ENCODE measurements at places on chromosomes 4 and X. TPM values are rescaled to one million over a fixed set of nuclear protein-coding genes. Genes with fewer than 3 reads are reported as not detected.

GRCh38 chrX:46381630-46382029, 163.6 kb downstream of the ZNF674 start:
- no peak for DNase-seq

DNA sequence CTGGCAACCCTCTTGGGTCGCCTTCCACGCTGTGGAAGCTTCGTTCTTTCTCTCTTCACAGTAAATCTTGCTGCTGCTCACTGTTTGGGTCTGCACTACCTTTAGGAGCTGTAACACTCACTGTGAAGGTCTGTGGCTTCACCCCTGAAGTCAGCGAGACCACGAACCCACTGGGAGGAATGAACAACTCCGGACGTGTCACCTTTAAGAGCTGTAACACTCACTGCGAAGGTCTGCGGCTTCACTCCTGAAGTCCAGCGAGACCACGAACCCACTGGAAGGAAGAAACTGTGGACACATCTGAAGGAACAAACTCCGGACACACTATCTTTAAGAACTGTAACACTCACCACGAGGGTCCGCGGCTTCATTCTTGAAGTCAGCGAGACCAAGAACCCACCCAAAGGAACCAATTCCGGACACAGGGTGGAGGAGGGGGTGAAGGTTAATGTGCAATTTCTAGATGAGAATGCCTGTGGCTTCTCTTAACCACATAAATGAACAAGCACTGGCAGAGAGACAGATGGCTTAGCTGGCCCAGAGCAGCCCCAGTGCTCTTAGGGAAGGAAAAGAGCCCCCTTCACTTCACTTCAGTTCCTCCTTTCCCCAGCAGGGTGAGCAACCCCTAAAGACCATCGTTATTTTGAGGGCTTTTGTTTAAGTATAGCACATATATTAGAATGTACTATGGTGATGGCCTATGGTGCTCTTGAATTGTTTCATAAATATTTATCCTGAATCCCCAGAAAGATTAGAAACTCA, 73.0 kb downstream of the LUZP4 start:
- DNase-seq = no peak

- no peak for DNase-seq
Observed at GRCh38 chr4:30821859-30822612, 101.9 kb downstream of the PCDH7 start.

DNA sequence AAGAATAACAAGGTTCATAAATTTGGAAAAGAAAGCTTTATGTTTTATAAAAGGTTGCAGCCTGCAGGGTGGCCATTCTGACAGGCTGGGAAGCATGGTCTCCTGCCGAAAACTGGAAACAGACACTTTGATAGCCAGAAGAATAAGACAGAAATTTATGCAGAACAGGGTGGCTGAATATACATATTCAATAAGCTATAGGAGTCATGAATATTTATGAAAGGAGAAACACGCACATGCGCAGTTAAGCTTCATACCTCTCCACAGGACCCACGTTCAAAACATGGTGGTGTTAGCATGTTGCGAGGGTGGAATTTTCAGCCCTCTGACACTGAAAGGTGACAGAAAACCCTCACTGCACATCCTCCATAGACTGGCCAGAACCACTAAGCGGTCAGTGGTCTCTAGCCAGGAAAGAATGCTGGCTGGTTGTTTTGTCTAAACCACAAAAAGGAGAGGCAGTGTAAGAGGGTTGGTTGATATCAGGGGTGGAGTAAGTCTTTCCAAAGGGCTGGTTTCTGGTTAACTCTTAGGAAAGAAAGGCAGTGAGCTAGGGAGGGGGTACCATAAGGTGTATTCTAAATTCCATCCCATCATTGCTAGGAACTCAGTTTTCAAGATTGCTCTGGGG, 58.2 kb downstream of the ANXA10 start:
- no peak for DNase-seq

GRCh38 chr4:2427383-2428334, 8.9 kb downstream of the CFAP99 start:
- DNase-seq = no peak

GRCh38 chr4:185774845-185775680, 36.9 kb downstream of the SORBS2 start:
- no peak for DNase-seq

DNA sequence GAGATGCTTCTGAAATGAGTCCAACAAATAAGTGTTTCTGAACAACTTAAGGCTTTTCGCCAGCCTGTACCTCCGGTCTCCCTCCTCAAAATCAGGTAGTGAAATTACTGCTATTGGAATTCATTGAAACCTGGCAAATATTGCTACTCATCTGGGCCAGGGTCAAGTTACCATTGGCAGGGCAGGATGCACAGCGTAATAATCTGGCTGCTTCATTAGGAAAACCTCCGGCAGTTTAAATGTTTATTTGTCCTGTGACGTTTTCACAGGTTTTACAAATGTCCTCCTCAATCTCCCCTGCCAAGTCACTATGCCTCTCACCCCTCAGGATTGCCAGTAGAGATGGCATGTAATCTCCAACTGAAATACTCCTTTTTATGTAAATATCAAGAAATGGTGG, 92.6 kb upstream of the KDR start:
- DNase-seq = no peak

GRCh38 chr4:131388277-131388676, 1760.8 kb upstream of the PCDH10 start:
- DNase-seq = no peak

GRCh38 chr4:102234243-102234838, 110.9 kb downstream of the SLC39A8 start:
- DNase-seq = no peak

- DNase-seq = no peak
Observed at GRCh38 chr4:81130569-81130968, 84.5 kb downstream of the PRKG2 start.

- DNase-seq = no peak
Observed at GRCh38 chr4:154741922-154742850, 1.6 kb upstream of the LRAT start.

GRCh38 chrX:13716905-13717304, 17.5 kb downstream of the TRAPPC2 start:
- no peak for DNase-seq

DNA sequence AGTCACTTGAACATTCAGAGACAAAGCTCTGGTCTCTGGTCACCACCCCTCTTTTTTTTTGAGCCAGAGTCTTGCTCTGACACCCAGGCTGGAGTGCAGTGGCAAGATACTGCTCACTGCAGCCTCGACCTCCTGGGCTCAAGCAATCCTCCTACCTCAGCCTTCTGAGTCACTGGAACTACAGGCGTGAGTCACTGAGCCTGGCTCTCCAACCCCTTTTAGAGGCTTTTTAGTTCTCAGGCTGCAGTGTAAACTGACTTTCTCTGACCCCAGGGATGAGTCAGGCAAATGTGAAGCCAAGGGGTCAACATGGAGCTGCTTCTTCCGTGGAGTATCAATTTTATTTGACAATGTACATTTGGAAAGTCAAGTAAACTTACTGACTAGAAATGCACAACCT, 229.2 kb downstream of the PTTG2 start:
- no peak for DNase-seq

- no peak for DNase-seq
Observed at GRCh38 chr4:59200992-59201391, 1999.1 kb upstream of the ADGRL3 start.

DNA sequence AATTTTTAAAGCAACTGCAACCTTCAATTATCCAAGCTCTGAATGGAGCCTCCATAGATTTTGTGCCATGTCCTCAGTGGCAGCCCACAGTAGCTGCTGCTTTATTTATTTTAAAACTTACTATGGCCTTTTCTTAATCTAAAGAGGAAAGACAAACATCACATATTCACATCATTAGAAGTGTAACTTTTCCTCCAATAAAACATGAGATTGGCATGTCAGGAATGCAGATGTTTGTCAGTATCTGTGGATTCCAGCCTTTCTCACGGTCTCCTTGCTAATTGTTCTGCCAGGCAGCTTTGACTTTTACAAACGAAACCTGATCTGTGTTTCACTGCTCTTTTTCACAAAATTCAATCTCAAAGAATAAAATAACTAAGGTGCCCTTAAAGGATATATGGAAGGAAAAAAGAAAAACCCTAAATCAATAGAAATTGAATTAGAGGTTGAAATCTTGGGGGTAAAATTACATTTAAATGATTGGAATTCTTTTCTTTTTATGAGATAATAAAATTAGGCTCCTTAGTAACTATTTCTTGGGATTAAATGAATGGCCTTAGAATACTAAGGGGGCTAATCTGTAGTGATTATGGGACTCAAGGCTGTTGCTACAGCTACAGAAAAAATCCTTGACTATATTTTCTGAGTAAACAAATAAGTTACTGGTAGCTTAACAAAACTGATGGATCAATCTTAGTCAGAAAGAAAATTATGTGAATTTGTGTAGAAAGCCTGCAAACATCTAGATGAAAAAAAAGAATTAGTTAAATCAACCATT, 151.3 kb downstream of the RTL9 start:
- no peak for DNase-seq

DNA sequence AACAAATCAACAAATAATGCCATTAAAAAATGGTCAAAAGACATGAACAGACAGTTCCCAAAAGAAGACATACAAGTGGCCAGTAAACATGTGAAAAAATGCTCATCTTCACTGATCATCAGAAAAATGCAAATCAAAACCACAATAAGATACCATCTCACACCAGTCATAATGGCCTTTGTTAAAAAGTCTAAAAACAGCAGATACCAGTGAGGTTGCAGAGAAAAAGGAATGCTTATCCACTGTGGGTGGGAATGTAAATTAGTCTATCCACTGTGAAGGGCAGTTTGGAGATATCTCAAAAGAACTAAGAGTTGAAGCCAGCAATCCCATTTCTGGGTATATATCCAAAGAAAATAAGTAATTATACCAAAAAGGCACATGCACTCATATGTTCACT, 668.1 kb upstream of the CPEB2 start:
- DNase-seq = no peak

GRCh38 chrX:113651306-113651705, 810.7 kb upstream of the AMOT start:
- DNase-seq = no peak

- DNase-seq = no peak
Observed at GRCh38 chr4:17168571-17168970, 270.1 kb upstream of the LDB2 start.

DNA sequence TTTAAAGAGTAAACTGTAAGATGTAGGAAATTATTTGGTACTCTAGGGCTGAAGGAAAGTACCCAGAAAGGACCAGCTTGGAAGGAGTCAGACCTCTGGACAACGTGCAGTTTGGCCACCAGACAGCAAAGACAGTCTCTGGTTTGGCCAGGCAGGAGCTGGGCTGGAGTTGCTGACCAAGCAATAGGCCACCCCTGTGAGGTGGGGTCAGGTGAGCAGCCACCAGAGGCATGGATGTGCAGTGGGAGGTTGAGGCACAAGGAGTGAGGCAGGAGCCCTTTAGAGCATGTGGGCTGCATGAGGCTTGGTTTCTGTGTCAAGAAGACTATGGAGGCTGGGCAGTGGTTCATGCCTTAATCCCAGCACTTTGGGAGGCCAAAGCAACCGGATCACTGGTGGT, 17.7 kb upstream of the MRFAP1 start:
- no peak for DNase-seq

SLC49A3 gene
- 12.6 TPM for total RNA-seq

TIGD4 gene
- total RNA-seq = 0.10 TPM

IBSP gene
- not detected for total RNA-seq

RASL11B gene
- total RNA-seq = 4.1 TPM

TRIM2 gene
- total RNA-seq = 18.6 TPM

ZCCHC18 gene
- total RNA-seq = 0.30 TPM

POF1B gene
- 4.4 TPM for total RNA-seq

Measured in left ventricle myocardium superior (tissue), 1 donor.